ENCODE measurements at places on chromosomes 2 and 18.

DNA sequence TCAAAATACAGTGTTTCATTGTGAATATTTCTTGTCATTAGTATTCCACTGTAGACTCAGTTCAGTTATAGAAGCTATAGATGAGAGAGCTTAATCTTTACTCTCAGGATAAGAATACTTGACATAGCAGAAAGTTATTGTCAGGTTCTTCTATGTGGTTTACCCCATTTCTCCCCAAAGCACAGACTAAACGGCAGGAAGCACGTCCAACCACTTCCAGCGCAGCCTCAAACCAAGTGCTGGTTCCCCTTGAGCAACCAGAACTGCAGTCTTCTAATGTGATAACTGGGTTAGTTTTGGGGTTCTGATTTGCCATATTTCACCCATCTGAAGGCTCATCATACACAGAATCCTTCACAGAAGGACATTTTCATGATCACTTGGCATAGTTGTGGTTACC, 324.7 kb downstream of the SLC8A1 start:
- DNase-seq = no peak

DNA sequence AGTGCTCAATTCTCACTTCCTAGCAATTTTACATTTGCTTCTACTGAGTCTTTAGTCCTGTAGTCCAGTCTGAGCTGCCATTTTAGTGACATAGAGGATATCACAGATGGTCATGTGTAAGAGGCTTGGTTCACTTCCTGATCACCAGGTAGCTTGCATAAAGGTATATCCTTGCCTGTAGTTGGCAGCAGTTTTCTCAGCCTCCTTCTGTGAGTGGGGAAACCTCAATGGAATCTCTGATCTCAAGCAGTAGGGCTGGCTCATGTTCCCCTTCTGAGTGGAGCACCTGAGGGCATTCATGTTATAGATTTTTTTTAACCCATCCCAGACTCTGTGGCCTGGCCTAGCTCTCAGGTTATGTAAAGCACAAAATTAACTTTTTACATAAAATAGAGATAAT, 278.4 kb downstream of the RDH14 start:
- DNase-seq = no peak

DNA sequence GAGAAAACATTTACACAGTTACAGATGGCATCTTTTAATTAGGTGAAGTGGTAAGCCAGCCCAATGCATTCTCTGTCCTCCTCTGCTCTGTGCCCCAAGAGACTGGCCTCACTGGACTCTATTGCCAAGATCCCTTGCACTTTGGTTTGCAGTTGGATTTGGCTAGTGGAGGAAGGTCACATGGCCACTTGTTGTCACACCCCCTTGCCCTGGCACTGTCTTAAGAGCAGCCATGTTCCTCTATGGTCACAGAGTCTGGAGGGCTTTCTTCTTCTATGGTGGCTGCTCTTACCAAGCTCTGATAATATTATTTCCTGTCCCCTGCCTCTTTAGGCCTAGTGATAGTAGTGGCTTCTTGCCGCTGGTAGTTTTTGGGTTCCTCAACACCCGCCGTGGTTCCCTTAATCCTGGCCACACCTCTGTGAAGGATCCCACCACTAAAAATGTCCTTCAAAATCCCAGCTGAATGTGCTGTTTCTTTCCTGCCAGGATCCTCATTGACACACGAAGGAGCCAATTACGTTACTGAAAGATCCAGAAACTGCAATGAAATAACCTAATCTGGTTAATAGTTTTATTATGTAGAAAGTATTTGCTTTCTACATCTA, 111.1 kb downstream of the CDC42EP3 start:
- DNase-seq = no peak

GRCh38 chr18:48108136-48108535, 177.7 kb upstream of the SMAD2 start:
- no peak for DNase-seq

DNA sequence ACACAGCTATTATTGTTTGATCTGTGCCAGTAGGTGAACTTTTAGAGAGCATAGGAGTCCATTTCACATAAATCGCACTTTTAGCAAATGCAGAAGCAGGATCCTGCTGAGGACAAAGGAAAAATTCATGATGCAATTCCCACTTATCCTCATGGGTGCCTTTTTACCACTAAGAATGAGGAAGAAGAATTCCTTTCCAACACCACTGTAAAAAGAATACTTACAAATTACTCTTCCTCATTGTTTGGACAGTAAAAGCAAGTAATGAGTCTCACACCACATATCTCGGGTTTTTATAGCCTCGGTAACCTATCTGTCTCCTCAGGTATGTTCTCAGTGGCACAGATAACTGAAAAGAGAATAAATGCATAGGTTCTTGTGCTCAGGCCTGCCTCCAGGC, 238.5 kb downstream of the MTX2 start:
- no peak for DNase-seq

DNA sequence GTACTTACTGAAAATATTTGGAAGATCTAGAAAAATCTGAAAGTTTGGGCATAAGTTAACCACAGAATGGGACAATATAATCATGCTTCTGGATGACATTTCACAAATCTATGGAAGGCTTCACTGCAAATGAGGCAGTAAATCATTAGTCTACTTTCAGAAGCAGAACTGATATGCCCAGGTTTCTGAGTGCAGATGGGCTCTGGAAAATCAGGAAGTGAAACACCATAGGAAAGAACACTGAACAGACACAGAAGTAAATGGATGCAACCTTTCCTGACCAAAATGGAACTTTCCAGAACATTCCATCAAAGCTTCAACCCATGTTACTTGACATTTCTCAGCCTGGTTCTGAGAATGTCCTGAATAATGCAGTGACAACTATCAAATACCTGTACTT, 55.1 kb downstream of the KCNG3 start:
- no peak for DNase-seq

DNA sequence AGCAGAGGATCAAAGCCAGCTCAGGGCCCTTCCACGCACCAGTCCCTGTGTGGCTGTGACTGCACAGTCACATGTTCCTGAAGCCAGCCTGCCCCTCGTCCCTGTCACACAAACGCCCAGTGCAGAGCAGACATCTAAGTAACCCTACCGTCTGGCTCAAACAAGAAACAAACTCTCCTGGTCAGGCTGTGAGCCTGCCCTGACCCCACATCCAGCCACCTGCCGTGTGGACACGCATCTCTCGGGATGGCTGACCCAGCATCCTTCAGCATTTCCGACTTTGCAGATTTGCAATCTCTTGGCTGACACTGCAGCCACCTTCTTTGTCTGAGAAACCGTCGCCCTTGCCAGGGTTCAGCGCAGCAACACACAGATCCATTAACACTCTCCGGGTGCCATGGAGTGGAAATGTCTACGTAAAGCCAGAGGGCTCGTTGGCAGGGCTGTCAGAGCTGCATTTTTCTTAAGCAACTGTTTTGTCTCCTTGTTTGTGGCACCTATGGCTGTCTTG, 82.3 kb upstream of the ASAP2 start:
- DNase-seq = no peak

DNA sequence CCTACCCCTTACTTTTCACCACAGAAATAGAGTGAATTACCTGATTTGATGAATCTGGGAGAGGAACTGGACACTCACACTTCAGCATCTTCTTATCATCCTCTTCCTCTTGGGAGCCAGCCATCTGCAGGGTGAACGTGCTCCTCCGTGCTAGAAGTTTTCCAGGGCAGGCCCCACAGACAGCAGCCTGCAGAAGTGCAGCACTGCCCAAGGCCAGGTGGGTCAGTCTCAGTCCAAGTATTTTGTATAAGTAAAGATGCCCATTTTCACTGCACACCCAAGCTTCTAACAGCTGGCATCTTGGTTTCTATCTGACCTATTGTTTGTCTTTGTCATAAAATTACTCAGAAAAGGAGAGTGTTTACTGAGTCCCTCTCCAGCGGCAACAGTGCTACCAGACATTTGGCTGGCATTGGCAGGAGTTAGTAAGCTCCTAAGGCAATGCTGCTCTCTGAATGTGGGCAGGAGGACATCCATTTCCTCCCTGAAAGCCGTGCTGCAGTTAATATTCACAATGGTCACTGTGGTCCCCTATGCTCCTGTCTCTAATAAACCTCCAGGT, 222.6 kb upstream of the CTAGE1 start:
- no peak for DNase-seq

DNA sequence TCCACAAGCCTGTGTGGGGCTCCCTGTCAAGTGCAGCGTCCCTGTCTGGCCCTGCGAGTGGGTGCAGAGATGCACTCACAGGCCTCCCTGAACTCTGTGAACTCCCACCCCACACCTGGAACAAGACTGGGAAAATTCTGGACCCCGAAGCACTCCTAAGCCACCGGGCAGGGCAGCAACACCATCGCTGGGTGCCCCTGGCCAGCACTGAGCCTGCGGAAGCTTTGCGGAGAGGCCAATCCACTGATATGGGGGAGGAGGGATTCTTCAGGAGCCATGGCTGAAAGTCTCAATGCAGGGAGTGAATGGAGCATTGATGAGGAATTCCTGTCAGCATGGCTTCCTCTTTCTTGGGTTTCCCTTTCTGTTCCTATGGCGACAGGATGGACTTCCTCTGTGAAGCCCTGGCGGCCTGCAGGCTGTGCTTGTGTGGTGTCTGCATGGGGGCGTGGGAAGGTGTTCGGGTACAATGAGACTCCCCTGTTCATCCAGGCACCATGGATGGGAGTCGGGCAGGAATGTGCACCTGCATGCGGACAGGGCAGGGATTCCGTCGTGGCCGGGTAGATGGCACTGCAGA, 15.1 kb downstream of the TRIB2 start:
- no peak for DNase-seq

GRCh38 chr2:72035518-72036172, 112.0 kb downstream of the CYP26B1 start:
- DNase-seq = no peak

DNA sequence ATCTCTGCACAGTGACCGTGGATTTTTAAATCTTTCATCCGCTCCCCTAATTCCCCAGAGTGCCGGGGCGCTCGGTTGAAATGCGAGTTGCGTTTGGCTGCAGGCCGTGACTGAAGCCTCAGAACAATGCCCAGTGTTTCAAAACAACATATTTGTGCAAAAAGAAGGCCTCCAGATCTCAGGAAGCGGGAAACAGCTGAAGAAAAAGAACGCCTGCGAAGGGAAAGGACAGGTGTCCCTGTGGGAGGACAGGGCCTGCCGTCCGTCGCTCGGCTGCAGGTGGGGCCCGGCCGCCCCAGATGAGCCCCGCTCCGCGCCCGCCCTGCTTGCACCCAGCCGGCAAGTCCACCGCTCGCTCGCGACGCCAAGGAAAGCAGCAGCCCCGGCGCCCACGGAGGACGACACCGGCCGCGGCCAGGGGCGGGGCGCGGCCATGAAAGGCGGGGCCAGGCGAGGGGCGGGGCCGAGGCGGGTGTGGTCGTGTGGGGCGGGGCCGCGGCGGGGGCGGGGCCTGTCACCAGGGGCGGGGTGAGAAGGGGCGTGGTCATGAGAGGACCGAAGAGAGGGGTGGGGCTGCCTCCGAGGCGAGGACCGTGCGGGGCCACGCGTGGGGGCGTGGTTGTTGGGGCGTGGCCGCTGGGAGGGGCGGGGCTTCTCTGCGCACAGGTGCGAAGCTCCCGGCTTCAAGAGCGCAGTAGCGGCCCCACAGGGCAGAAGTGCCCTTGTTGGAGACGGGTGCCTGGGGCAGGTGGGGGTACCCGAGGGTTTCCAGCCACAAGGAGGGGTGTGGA, 17.6 kb upstream of the BOK start:
- DNase-seq = peak; percentile 40

GRCh38 chr2:73921581-73921980, 5.1 kb upstream of the DGUOK start:
- DNase-seq = no peak

DNA sequence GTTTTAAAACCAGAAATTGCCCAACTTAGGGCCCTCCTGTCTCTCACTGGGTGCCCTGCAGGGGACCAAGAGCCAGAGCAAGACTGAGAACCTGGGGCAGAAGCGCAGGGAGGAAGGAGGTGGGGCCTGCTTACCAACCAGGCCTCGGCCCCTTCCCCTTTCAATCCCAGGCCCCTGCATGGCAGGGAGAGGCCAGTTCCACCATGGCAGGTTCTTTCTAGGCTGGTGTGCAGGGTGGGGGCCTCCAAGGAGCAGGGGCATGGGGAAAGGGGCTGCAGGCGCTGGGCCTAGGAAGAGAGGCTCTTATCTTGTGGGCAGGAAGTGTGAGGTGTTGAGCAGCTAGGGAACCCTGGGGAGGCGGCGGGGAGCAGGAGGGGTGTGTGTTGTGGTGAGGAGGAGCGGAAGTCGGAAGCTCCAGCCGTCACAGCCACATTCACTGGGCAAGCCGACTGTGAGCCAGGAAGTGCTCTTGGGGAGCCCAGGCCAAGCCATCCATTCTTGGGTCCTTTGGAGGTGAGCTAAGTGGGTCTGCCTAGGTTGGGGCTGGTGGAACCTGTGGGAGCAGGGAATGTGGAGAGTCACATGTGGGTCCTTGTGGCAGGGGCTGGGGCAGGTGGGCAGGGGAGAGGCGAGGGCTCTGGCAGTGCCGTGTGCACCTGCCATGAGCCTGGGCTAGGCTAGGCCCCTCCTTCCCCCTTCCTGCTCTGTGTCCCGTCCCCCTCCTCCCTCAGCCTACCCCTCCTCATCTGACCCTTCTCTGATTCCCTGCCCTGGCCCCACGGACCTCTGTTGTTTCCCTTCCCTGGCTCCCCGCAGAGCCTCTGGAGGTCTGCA, at the start of gene PSD4:
Gene PSD4 (plus strand): TSS at position 430 of the 834 bp plus-strand sequence. CDS start 8,486 bp downstream, outside the sequence.
- peak; percentile 77 for DNase-seq

- DNase-seq = no peak
Observed at GRCh38 chr2:240412211-240412861, 23.1 kb upstream of the GPC1 start.

DNA sequence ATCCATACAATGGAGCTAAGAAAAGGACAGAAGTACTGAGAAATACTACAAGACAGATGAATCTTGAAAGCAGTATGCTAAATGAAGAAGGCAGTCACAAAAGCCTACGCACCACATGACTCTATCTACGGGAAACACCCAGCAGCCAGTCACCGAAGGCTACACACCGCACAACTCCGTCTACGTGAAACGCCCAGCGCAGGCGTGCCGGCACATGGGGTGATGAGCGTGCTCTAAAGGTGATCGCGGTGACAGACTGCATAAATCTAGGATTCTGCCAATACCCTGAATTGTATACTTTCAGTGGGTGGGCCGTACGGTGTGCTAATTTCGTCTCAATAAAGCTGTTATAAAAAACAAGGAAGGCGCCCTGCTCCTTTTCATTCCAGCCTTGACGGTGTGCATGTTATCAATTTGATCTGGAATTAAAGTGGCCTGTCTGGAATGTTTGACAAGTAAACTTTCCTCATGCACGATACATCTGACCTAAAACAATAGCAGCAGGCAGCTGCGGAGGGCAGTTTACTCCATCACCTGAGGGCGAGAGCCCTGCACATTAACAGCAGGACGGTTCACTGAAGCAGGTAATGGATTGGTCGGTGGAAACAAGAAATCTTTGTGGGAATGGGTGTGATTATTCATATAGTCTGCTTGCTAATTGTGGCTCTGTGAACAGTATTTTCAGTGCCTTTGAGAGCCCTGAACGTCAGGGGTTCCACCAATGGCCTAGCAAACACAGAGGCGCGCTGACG, 86.2 kb upstream of the SALL3 start:
- DNase-seq = no peak

DNA sequence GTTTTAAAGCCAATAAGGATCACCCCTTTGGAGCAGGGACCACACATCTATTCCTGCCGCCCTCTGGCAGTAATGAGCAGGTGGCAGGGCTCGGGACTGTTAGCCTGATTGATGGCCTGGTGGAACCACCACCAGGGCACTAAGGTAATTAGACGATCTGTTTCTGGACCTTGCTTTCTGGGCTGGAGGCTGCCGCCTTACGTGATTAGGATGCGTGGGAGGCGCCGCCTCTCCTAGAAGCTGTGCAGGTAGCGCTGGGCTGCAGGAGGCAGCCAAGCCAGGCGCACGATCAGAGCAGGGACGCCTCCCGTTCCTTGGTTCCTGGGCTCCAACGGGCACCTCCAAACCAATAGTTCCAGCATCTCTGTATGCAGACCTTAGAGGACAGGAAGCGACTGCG, 242.6 kb upstream of the RAB12 start:
- DNase-seq = no peak
